ENCODE measurements at places on chromosomes 1 and 21.

DNA sequence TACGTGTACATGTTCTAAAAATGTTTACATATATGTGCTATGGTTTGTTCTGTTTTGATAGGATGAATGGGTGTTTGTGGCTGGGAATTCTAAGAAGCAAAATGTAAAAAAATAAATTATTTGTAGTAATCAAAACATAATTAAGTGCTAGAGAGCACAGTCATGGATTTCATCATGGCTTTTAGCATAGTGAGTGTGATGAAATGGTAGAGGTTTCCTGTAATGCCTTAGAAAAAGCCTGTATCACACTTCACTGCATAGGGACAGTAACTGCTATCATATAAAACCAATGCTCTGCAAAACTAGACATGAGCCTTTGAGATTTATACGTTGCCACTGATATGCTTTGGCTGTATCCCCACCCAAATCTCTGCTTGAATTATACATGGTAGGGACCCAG lies 99.8 kb downstream of the PTGER3 start:
- DNase-seq: no peak

DNA sequence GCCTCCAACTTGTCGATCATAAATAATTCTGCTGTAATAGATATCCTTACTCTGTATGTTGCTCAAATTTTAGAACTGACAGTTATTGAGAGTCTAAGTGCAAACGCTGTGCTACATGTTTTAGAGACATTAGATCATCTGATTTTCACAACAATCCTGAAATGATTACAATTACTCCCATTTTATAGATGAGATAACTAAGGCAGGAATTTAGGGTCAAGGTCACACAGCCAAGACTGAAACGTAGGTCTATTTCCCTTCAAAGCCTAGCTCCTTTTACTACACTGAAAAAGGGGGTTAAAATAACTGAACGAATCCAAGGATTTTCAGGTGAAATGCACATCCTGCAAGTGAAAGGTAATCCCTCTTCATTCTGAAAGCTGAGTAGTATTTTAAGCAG lies 2.7 kb upstream of the DCAF6 start:
- no peak for DNase-seq

- no peak for DNase-seq
Measured at GRCh38 chr1:215071078-215071477, 11.5 kb upstream of the KCNK2 start.

- no peak for DNase-seq
Measured at GRCh38 chr1:223230161-223230881, 87.3 kb upstream of the TLR5 start.

DNA sequence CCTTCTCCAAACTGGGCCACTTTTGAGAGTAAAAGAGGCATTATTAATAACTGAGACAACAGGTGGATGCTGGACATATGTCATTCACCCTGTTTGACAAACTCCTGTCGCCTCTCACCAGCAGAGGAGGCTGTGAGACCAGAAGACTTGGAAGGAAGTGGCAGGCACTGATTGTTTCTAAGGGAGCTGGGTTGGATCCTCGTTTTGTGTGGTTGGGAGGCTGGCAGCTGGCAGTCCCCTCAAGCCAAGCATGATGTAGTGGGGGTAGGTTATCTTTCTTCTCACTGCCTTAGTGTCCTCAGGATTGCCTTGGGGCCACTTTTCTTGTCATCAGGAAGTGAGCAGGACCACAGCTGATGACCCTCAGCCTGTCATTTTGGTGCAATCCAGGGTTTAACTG lies 86.5 kb upstream of the KCNJ15 start:
- peak; percentile 76 for DNase-seq
